ENCODE measurements at places on chromosomes 16 and 17. TPM values are rescaled to one million over a fixed set of nuclear protein-coding genes. Genes with fewer than 3 reads are reported as not detected.

JPH3 gene
- not detected for total RNA-seq

TCF25 gene
- 382 TPM for total RNA-seq

ITFG1 gene
- 31.8 TPM for total RNA-seq

COASY gene
- total RNA-seq: 83.4 TPM

ZG16 gene
- total RNA-seq: not detected

RHBDL3 gene
- 0.40 TPM for total RNA-seq
